ENCODE measurements at places on chromosomes 2 and 18.

- no peak for DNase-seq
Measured at GRCh38 chr18:8354304-8354703, 254.9 kb upstream of the RAB12 start.

DNA sequence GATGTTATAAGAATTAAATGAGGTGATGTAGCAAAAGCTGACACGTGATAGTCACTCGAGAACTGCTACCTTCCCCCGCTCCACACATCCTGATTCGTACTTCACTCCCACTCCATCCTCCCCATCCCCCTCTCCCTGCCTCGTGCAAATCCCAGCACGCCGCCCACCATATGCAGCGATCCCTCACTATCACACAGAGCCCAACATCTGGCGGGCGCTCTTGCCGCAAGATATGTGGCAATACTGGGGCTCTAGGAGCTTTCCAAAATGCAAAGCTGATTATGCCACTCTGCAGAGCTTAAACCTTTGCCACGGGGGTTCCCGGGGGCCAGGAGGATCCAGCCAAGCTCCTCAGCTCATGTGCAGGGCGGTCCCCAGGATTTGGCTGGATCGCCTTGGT, 37.4 kb downstream of the DNMT3A start:
- DNase-seq: no peak

- DNase-seq: no peak
Measured at GRCh38 chr2:64145714-64146113, 1.5 kb upstream of the PELI1 start.

DNA sequence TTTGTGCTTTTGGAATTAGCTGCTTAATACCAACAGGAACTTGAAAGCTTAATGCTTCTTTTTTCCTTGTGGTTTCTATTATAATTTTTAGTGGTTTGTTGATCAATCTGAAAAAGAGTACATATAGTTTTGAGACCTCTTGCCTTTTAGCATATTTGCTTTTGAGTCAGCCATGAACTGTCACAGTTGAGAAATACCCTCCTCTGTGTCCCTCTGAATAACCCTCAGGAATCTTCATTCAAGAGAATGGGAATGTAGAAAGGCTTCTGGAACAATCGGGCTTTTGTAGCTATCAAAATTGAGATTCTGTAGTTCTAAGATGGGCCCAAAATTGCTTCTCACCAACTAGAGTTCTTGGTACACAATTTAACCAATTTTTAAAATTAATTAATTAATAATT, 451.1 kb upstream of the TRIB2 start:
- no peak for DNase-seq

DNA sequence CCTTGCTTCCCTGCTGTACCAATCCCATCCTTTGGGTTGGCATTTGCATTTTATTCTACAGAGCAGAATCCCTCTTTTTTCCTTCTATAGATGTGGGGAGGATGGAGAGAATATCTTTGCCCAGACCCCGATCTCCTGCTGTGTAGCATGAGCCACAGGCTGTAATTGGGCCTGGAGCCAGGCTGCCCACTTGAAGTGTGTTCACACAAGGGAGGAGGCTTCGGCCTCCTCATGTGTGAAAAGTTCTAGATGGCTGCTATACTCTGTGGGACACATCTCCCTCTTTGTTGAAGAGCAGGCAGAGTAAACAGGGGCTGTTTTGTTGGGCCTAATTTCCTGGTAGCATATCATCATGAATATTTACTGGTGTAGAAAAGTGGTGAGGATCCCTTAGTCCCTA, 126.3 kb downstream of the XRCC5 start:
- DNase-seq: no peak

Data from NCI-H226 (cell line).